ENCODE measurements at places on chromosomes 3 and 15.

GRCh38 chr3:123054931-123055330 is 11.9 kb upstream of the PDIA5 start:
- DNase-seq = no peak

DNA sequence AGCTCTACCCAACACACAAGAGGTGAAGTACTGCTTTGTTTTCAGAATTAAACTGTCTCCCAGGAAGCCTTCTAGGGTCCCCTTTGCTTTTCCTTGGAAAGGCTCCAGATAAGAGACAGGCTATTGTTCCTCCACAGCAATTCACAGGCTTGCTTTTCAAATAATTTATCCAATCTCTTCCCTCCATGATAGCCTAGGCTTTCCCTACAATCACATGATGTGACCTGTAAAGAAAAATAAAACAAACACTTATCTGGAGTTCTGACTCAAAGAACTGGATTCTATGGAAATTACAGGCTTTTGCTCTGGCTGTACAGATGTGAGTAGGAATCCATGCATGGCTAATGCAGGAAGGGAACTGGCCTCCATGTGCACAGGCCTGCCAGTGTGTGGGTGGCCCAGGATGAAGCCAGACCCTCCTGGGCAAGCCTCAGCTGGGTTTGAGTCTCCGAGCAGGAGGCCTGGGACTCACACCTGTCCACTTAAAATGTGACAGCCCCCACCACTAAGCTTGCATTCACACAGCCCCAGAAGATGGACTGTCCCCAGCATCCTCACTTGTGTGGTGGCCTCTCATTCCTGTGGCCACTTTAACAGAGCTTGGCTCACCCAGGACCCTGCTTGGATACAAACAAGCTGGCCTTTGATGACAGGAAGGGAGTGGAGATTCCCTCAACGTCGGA is 75.8 kb upstream of the LEKR1 start:
- DNase-seq = peak; percentile 63

GRCh38 chr15:42045211-42045615 is 24.4 kb upstream of the PLA2G4E start:
- no peak for DNase-seq

DNA sequence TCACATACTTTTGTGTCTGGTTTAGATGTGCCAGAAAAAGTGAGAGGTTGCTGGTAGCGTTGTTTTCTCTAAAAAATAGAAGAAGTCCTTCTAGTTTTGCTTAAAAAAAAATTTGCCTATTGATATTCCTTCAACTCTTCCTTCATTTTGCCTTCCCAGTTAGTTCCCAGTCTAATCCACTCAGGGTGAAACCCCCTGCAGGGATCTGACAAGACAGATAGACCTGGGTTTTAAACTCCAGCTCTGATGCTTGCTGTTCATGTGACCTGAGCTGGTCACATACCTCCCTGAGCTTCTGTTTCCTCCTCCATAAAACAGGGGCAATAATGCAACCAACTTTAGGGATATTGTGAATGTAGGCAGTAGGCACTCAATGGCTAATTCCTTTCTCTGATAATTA is 18.6 kb upstream of the KCTD6 start:
- DNase-seq = no peak

- DNase-seq = no peak
These were observed 3.8 kb downstream of the RBP2 start for GRCh38 chr3:139472380-139473010.

- no peak for DNase-seq
These were observed 5.8 kb downstream of the SEC13 start for GRCh38 chr3:10315101-10315500.

GRCh38 chr3:49636883-49637609 is 37.1 kb upstream of the APEH start:
- no peak for DNase-seq

DNA sequence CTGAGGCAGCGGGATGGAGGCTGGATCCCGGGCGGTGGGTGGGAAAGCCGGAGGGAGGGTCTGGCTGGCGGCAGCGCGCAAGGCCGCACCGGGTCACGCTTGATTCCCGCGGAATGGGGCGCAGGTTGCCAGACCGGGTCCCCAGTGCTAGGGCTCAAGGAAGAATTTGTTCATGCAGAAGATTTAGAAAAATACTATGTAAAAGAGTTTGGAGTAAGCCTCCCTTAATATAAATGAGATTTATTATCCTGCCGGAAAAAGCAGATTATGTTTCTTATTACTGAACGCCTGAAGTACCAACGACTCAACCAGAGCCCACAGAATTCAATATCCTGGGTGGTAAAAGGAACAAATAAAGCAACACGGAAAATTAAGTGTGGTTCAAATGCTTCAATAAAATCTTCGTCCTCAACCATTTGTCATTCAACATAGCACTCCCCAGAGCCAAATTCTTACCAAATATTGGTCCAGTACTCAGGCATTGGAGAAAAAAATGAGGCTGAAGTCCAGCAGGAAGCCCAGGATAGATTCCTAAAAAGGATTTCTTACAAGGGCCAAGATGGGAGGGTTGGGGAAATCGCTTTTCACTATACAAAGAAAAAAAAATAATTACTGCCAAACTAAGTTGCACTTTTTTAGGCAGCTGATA is 1.2 kb upstream of the ZBTB20 start:
- DNase-seq = no peak

GRCh38 chr15:74406992-74407705 is 26.6 kb downstream of the SEMA7A start:
- DNase-seq = peak; percentile 73

- DNase-seq = no peak
These were observed 30.4 kb downstream of the SPRED1 start for GRCh38 chr15:38283010-38283409.

DNA sequence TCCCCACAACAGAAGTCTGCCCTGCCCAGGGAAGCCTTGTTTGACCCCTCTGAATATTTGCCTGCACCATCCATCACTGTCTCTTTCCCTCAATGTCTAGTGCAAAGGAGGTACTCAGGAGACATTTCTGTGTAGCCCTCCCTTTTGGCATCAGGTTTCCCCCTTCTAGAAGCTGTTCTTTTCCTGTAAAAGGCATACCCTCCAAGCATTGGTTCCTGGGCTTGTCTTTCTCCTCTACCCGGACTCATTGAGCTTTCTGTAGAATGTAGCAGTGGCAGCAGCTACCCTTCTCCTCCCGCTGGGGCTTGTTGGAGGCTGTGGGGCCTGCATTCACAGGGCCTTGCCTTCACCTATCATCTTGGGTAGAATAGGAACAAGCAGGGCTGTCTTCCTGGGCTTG is 63.5 kb downstream of the CTDSPL start:
- no peak for DNase-seq

GRCh38 chr3:44802011-44802410 is 40.4 kb downstream of the KIF15 start:
- no peak for DNase-seq

DNA sequence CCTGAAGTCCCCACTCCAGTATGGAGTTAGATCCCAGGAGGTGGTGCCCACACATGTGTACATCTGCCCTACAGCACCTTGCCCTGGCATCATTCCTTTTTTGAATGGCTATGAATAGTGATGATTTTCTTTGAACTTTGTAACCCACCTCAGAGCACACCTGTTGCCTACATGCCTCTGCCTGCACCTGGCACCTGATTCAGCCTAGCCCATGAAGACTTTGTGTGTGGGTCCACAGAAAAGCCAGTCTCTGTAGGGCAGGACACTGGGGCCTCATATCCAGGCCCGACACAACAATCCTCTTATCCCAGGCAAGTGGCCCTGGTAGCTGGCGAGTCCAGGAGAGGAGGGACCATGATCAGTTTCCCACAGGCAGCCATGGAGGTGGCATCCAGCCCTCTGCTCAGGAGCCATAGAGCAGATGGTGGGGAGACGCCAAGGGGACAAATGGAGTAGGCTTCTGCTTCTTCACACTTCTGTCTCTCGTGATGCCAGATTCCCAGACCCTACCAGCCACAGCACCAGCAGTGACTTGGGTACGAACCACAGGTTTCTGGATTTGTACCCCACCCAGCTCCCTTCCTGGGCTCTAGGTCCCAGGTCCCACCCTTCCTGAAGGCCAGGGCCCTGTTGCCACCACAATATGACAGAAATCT is 230.7 kb downstream of the UACA start:
- peak; percentile 23 for DNase-seq

GRCh38 chr3:143171141-143171980 is 51.8 kb downstream of the CHST2 start:
- no peak for DNase-seq

GRCh38 chr15:62469874-62470688 is 305.0 kb upstream of the C2CD4B start:
- DNase-seq = no peak

- no peak for DNase-seq
These were observed 37.7 kb downstream of the AMOTL2 start for GRCh38 chr3:134336587-134336986.

GRCh38 chr3:105431200-105431599 is 64.5 kb downstream of the ALCAM start:
- DNase-seq = no peak

- DNase-seq = no peak
These were observed 58.3 kb upstream of the ALDH1A3 start for GRCh38 chr15:100821327-100821726.

GRCh38 chr15:42084465-42085235 is 9.7 kb downstream of the PLA2G4D start:
- peak; percentile 87 for DNase-seq

DNA sequence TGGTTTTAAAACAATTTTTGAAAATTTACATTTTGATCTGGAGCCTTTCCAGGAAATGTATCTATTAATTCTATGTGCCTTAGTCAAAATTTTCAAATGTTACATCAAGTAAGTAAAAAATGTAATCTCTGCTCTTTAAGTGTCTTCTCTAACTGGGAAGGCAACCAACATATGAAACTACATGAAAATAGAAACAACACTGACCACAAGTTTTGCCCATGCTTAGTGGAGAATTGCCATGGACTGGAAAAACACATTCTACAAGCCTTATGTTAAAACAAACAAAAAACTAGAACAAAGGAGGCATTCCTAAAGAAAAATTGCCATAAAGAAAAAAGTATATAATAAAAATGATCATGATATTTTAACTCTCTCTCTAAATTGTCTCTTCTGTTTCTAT is 75.9 kb upstream of the SPRED1 start:
- DNase-seq = no peak

DNA sequence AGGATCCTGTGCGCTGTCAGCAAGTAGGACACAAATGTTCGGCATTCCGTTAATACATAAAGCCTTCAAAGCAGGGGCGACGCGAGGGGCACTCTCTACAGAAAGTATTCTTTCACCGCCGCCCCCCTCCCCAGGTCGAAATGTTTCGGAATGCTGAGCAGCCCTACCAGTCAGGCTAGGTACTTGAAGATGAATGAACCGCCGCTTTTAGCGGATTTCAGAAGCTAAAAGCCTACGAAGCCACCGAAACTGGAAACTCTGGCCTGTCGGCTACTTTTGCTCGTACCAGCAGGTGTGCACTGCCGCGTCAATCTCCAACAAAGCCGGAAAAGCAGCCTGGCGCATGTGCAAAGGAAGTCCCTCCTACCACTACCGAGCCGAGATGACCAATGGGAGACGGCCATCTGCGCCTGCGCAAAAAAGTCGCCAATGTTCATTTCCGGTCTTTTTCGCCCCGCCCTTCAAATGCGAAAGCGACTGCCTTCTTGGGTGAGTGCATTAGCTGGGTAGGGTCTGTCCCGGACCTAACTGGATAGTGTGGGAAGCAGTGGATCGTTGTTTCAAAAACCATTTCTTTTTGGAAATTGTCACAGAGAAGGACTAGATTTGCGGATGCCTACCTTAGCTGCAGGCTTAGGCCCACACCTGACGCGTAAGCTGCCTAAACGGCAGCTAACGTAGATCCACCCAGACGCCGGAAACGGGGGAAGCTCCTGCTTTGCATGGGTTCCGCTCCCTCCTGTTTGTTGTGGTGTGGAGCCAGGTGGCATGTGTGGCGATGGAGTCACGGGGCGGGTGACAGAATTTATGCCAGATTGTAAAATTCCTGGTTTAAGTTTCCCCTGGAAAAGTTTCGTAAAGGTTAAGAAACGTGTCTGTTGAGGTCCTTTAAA is at the start of gene WDR5B:
Gene WDR5B, minus strand, starts transcription at position 301 of the 893 bp plus-strand sequence. CDS start 534 bp downstream, outside the sequence.
- DNase-seq = peak; percentile 99

DNA sequence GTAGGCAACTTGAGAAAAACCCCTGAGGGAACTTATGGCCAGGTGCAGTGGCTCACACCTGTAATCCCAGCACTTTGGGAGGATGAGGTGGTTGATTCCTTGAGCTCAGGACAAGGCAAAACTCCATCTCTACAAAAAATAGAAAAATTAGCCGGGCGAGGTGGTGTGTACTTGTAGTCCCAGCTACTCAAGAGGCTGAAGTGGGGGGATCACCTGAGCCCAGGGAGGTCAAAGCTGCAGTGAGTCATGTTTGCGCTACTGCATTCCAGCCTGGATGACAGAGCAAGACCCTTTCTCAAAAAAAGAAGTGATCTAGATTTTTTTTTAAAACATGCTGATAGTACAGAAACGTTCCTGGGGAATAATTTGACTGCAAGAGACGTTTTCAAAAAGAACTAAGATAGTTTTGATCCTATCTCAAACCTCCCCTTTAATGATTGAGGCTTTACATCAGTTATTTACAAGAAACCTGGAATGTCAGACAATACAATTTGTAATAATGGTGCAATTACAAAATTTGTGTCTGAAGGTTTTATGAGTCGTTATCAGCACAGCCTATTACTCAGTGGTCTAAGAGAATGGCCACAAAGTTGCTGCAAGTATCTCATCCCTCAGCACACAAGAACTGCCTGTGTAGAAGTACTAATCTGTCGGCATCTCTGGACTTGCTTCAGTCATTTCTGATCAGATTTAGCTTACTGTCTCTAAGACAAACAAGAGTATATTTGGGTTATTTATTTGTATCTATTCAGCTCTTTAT is 32.2 kb upstream of the KLHL25 start:
- no peak for DNase-seq

GRCh38 chr15:101676921-101677329 is 24.7 kb upstream of the TM2D3 start:
- no peak for DNase-seq

GRCh38 chr3:133236901-133237300 is 163.0 kb upstream of the BFSP2 start:
- no peak for DNase-seq

DNA sequence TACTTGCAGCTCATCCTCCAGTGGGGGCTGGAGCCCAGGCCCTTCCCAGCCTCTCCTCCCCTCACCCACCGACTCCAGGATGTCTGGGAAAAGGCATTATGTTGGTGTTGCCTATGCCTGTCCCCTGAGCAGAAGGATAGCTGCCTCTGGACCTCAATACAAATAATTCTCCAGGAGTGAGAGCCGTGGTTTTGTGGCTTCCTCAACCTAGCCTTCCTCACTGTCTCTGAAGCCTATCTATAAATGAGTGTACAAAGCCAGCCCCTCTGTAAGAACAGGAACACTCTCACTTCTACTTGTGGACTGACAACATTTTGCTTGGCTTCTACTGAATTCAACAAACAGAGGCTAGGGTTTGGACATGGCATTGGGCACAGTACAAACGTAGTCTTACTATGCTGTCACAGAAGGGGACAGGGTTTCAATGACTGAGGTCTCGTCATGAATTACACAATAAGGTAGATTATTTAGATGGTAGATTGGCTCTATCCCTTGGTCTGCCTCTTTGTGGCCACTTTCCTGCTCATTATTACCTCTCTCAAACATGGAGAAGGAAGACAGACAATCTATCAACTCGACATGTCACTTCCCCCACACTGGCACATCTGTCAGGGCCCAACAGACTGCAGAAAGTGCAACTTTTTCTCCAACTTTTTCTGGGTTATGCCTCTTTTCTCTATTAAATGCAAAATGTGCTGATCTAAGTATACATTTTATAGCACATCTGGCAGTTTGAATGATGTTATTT is 82.8 kb upstream of the MEX3B start:
- DNase-seq = no peak
